SHP77 (cell line): ENCODE measurements at places on chromosomes 7 and 10.

DNA sequence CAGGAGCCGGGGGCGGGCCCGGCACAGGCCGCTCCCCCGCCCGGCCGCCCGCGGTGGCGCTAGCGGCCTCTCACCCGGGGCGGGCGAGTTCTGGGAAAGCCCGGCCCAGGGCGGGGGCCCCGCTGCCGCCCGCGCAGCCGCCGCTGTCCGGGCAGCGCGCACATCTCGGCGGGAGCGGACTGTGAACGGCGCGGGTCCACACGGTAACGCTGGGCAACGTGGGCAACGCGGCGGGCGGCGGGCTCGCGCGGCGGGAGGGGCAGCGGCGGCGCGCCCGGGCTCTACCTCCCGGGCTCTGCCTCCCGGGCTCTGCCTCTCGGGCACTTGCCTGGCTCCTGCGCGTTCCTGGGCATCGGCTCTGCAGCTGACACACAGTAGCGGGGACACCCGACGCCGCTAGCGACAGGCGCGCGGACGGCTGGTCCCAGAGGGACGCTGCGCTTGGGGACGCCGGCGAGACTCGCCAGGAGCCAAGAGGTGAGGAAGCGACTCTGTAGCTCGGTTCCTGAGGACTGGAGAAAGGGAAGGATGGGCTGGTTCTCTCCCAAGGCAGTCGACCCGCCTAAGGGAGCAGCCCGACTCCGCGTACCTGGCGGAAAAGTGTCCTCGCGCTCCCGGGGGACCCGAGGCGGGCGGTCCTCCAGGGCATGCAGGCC, at the start of gene PLCE1:
PLCE1 (plus strand) TSS at position 150 of the 656 bp plus-strand sequence. CDS start 37,116 bp downstream, outside the sequence.
- DNase-seq, result no peak

- no peak for DNase-seq
Measured at GRCh38 chr7:157568770-157569584, 232.2 kb downstream of the DNAJB6 start.

DNA sequence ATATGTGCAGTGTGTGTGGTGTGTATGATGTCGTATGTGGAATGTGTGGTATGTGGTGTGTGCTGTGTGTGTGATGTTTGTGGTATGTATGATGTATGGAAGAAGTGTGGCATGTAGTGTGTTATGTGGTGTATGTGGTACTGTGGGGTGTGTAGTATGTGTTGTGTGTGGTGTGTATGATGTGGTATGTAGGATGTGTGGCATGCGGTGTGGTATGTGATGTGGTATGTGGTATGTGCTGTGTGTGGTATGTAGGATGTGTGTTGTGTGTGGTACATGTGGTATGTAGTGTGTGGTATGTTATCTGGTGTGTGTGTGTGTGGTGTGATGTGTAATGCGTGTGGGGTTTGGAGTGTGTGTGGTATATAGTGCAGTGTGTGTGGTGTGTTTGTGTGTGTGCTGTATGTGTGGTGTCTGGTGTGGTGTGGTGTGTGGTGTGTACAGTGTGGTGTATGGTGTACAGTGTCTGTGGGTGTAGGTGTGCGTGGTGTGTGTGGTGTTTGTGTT, 129.6 kb downstream of the ATP6V0E2 start:
- DNase-seq, result no peak

DNA sequence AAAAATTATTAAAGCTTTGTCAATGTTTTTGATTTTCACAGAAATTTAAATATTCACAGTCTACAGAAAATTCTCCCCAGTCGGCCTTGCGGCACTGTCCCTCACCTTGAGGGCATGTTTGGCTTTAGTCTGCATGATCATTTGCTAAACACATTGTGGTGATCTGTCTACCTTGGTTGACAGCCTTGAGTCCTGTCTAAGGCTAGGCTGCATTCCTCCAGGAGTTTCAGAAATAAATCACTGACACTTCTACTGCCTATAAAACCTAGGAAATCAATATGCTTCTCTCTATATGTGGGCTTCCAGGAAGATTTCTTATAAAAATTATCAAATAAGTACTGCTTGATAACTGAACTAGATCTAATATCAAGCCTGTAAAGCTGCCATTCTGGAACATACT, 430.7 kb upstream of the GRM3 start:
- no peak for DNase-seq

GRCh38 chr10:131161087-131161486, 150.4 kb downstream of the TCERG1L start:
- DNase-seq, result no peak

- no peak for DNase-seq
Measured at GRCh38 chr7:148146346-148146745, 444.2 kb upstream of the C7orf33 start.

DNA sequence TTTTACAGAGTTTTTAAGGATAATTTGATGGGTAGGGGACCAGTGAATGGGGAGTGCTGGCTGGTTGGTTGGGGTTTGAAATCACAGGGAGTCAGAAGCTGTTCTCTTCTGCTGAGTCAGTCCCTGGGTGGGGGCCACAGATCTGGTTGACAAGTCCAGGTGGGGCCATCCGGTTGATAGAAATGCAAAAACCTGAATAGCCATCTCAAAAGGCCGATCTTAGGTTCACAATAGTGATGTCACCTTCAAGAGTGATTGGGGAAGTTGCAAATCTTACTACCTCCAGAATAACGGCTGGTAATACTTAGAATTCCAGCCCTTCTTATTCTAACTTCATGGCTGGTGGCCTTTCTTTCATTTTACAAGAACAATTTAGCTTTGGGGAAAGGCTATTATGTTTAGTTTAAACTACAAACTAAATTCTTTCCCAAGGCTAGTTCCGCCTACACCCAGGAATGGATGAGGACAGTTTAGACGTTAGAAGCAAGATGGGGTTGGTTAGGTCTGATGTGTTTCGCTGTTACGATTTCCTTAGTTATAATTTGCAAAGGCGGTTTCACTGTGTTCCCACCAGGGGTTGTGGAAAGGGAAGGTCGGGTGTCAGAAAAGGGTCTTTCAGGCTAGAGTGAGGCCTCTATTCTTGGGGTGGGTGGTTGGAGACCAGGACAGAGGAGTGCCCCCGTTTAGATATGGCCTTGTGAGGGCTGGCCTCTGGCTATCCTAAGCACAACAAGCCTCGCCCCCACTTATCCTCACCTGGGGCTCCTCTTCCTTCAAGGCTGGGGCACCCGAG, 27.4 kb downstream of the IFT22 start:
- DNase-seq, result no peak

DNA sequence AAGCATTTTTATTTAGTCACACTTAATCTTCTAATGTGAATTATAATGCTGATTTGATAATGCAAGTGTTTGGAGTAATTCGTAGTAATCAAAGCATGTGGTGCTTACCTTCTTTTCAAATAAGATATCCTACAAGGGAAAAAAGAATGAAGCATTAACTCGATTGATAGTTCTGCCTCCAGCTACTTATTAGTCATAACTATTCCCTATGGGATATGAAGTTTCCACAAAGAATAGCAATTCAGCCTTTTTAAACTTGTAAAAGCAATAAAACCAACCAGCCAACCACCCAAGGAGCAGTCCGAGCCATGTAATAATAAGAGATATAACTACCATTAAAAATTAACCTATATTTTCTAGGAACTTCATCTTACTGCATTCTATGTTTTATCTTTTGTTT, 11.6 kb downstream of the COL28A1 start:
- DNase-seq, result no peak

DNA sequence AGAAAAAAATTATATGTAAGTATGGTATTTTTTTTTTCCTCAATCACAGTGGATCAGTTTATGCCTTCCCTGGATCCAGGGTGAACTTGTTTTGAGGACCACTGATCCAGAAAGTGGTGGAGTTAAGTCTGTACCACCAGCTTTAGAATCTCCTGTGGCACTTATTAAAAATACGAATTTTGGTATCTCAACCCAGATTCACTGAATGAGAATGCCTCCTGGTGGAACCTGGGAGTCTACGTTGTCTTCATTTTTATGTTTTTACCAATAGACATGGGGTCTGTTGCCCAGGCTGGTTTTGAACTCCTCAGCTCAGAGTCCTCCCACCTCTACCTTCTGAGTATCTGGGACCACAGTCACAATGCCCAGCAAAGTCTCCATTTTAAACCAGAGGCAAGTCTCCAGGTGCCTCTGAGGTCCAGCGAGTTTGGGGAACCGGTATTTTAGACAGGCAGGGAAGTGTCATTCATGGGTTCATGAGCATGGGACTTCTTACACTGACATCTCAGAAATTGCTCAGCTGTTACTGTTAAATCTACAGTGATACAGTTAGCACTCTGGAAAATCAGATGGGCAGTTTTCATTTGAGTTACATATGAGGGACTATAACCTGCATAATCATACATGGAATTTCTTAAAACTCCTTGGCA, 200.9 kb downstream of the AUTS2 start:
- no peak for DNase-seq

DNA sequence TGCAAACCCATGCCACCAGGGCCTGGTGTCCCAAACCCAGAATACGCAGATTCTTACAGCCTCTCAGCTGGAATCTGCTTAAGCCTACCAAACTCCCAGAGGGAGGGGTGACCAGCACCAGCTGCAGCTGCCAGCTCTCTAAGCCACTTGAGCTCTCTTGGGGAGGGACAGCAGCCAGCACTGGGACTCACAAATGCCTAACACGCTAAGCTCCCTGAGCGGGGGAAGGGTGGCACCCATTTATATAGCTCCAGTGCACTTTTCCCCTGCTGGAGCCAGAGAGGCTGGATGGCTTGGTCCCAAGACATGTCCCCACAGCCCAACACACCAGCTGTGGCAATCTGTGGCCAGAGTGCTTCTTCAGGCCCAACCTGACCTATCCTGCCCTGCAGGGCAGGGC, 326.8 kb upstream of the NRG3 start:
- peak; percentile 9 for DNase-seq

- DNase-seq, result no peak
Measured at GRCh38 chr10:19683960-19684359, 132.3 kb upstream of the PLXDC2 start.

- no peak for DNase-seq
Measured at GRCh38 chr10:12400266-12400931, 51.1 kb downstream of the CAMK1D start.

GRCh38 chr10:126564326-126564888, 106.1 kb downstream of the C10orf90 start:
- DNase-seq, result no peak

GRCh38 chr10:59905066-59905730, 1.2 kb downstream of the CCDC6 start:
- DNase-seq, result no peak

GRCh38 chr10:31607481-31607880, 288.5 kb downstream of the ZEB1 start:
- no peak for DNase-seq

DNA sequence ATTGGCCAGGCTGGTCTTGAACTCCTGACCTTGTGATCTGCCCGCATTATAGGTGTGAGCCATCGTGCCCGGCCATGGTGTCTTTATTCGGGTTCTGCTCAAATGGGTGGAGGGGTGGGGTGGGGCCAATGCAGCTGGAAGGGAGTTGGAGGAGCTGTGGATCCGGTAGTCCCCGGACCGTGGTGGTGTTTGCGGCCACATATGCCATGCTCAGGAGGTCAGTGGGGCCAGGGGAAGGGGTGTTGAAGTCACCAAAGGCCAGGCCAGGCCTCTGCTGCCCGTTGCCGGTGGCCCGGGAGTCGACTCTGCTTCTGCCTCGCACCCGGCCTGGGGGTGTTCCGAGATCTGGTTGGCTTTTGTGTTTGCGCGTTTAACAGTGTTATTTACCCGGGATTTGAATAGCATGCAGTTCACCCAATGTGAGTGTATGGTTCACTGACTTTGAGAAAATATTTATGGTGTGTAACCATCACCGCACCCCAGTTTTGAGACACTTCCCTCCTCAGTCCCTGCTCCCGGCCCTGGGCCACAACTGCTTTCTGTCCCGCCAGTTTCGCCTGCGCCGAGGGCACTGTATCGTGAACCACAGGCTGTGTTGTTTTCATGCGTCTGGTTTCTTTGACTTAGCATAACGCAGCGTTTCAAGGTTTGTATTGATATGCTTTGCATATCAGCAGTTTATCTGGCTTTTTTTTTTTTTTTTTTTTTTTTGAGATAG, 10.7 kb downstream of the INPP5A start:
- no peak for DNase-seq

GRCh38 chr7:154853727-154854095, 149.2 kb downstream of the PAXIP1 start:
- DNase-seq, result no peak

DNA sequence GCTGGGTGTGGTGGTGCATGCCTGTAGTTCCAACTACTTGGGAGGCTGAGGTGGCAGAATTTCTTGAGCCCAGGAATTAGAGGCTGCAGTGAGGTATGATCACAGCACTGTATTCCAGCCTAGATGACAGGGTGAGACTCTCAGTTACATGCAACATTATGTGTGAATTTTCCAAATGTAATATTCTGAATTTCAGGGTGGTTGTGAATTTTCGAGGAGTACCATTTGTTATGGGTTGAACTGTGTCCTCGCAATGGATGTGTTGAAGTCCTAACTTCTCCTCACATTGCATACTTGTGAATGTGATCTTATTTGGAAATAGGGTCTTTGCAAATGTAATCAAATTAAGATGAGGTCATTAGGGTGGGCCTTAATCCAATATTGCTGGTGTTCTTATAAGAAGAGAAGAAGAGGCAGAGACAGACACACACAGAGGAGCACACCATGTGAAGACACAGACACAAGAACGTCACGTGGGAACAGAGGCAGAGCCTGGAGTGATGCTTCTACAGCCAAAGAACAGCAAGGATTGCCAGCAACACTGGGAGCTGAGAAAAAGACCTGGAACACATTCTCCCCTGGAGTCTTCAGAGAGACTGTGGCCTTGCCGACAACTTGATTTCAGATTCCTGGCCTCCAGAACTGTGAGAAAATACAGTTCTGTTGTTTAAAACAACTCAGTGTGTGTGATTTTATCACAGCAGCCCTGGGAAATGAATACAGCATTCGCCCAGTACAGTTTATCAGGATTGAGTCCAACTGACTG, 91.9 kb downstream of the ZNF783 start:
- DNase-seq, result no peak

DNA sequence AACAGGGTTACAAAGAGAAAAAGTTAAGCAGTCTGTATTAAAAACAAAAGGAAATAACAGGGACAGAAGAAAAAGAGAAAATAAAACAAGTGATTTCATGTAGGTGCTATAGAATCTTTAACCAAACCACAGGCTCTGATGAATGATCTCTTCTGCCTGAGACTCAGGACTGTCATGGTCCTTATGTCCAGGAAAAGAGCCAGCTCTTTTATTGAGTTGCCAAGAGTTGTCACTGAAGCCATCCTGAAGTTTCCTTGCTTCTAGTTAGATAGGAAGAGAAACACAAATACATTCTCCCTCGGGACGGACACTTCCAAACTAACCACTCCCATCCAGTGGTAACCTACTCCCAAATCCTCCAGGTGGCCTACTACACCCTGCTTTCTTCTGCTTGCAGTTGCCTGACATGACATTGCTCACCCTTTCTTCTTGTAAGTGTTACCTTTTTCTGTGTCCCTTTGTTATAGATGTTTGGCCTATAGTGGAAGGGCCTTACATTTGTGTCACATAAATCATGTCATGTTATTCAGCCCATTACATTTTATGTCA, 346.7 kb downstream of the NRG3 start:
- no peak for DNase-seq

- DNase-seq, result no peak
Measured at GRCh38 chr10:122468926-122469781, 7.8 kb downstream of the HTRA1 start.

DNA sequence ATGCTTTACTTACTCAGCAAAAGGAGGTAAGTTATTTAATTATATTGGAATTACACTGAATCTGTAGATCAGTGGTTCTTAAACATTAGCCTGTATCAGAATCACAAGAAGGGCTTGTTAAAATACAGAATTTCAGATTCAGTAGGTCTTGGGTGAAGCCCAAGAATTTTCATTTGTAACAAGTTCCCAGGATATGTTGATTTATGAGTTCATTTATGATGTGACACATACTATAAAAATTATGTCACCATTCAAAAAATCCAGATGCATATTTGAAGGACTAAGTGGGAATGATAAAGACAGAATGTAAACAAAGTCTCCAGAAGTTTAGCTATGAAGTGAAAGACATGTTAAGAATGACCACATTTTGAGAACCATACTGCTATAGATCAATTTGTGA, 52.3 kb downstream of the HECTD2 start:
- no peak for DNase-seq
